ENCODE measurements at places on chromosomes 2 and 18.

- DNase-seq = no peak
Measured at GRCh38 chr18:60809937-60810336, 437.4 kb upstream of the MC4R start.

DNA sequence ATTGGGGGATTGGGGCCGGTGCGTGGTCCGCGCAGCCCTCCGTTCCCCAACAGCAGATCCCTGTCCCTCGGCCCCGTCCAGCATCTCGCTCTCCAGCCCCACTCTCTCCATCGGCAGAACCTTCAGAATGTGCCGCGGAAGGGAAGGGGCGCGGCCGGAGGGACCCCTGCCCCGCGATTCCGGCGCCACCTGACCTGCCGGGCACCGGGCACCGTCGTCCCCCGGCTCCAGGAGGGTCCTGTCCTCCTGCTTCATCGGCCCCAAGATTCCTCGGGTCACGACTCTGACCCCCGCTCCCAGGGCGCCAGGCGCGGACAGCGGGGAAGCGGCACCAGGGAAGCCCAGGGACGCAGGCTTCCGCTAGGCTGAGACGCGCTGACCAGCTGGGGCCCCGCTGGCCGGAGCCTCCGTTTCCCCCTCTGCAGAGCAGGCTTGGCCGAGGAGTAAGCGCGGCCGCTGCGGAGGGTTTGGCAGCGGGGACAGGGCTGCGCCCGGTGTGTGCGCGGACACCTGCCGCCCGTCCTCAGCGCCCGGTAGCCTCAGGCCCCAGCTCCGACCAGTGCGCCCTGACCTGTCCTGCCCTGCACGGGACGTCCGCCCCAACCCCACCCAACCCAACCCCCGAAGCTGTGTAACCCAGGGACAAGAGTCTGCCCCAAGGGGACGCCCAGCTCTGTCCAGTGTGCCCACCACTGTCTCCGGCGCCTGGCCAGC is 16.8 kb upstream of the BOK start:
- no peak for DNase-seq

GRCh38 chr2:60867848-60868247 is 13.5 kb upstream of the REL start:
- no peak for DNase-seq

GRCh38 chr18:24398540-24398939 is 916 bp upstream of the OSBPL1A start:
- no peak for DNase-seq

- no peak for DNase-seq
Measured at GRCh38 chr2:136168720-136169119, 50.8 kb upstream of the CXCR4 start.

DNA sequence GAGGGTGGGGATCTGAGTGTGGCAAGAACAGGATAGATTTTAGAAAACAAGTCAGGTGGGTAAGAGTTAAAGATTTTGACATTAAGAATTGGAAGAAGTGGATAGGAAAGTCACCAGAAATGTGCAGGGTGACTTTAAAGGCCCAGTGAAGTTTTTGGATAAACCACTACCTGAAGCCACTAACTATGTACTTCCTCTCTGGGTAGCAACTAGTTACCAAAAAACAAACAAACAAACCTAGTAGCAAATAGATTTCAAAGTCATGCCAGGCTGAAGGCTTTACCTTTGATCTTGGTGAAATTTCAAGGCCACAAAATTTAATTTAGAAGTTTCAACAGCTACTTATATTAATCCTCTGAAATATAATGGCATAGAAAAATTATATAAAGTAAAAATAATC is 42.5 kb downstream of the PSMA8 start:
- DNase-seq = no peak

- DNase-seq = no peak
Measured at GRCh38 chr2:110116033-110116710, 550 bp upstream of the MALL start.

GRCh38 chr18:37564711-37565100 is 892 bp downstream of the CELF4 start:
- DNase-seq = no peak

- peak; percentile 28 for DNase-seq
Measured at GRCh38 chr2:27765621-27766286, 5.8 kb upstream of the MRPL33 start.

DNA sequence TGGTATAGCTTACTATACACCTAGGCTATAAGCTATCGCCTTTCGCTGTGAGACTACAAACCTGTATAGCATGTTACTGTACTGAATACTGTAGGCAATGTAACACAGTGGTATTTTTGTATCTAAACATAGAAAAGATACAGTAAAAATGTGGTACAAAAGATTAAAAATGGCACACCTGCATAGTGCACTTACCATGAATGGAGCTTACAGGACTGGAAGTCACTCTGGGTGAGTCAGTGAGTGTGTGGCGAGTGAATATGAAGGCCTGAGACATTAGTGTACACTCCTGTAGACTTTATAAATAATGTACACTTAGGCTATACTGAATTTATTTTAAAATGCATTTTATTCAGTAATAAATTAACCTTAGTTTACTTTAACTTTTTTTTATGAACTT is 258.2 kb upstream of the SP5 start:
- no peak for DNase-seq

GRCh38 chr2:18167871-18168270 is 289.4 kb downstream of the KCNS3 start:
- no peak for DNase-seq

DNA sequence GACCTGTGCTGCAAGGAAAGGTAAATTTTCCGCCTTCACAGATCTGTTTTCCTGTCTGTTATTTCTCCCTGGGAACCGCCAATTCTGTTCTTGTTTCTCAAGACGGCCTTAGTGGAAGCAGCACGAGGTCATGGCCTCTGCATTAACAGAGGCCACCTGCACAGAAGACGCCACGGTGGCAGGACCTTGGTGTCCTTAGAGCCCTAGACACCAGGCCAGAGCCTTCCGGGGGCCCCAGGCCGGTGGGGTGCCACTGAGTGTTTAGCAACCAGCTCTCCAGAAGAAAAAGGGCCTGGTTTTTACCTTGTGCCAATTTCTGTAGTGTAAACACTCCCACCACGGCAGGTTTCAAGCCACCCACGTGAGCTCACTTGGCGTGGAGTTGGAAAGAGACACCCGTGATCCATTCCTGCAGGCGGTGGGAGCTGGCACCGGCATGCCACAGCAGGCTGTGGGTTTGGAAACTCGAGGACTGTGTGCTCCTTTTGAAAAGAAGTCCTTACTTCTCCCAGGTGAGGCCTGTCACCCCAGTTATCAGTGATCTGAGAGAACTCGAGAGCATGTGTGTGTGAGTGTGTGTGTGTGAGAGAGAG is 103.9 kb upstream of the HDAC4 start:
- no peak for DNase-seq

DNA sequence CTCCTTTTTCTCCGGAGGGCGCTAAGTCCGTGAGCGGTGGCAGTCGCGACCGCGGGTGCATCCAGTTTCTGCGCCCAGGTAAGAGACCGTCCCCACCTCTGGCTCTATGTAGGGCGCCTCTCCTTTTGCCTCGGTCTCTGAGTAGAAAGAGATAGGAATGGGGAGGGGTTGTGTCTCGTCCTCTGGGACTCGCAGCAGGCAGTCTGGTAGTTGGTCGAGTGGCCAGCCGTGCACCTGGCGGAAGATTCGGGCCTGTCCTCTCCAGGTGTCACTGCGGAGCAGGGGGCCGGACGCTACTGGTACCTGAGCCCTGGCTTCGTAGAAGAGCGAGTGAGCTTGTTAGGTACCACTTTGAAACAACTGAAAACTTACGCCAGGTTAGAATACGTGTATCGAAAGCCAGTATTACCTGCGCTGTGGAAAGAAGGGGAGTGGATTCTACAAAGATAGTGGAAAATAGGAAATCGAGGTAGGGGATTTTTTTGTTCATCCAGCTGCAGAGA is 403 bp downstream of the MAP2 start:
- no peak for DNase-seq

- no peak for DNase-seq
Measured at GRCh38 chr2:29117636-29118303, 2.6 kb downstream of the CLIP4 start.

- DNase-seq = no peak
Measured at GRCh38 chr2:168649562-168649961, 152.9 kb upstream of the NOSTRIN start.

DNA sequence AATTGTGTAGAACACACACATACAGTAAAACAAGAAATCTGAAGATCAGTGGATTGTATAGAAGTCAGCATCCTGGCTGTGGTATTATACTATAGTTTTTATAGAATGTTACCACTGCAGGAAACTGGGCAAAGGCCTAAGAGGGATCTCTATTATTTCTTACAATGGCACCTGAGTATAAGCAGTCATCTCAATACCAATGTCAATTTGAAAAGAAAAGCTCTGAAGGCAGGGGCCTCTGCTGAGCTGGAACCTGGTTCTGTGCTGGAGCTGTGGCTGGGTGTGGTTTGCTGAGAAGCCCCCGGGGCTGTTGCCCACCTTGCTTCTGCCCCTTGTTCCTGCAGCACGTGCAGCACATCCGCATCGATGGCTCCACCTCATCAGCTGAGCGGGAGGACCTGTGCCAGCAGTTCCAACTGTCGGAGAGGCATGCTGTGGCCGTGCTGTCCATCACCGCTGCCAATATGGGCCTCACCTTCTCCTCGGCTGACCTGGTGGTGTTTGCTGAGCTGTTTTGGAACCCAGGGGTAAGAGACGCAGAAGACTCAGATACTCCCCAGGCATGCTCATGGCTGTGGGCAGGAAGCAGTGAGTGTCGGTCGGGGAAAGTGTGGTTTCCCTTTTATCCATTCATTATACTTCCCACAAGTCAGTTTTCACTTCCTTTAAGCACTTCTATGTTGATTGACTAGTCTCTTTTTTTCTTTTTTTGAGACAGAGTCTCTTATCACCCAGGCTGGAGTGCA is 23.5 kb upstream of the RPL37A start:
- no peak for DNase-seq

GRCh38 chr18:51083398-51083797 is 53.4 kb downstream of the SMAD4 start:
- DNase-seq = no peak

GRCh38 chr2:95314964-95315611 is 17.9 kb downstream of the KCNIP3 start:
- no peak for DNase-seq

GRCh38 chr18:35553300-35553699 is 28.2 kb upstream of the GALNT1 start:
- DNase-seq = no peak

GRCh38 chr2:202410092-202410491 is 34.0 kb downstream of the BMPR2 start:
- no peak for DNase-seq

DNA sequence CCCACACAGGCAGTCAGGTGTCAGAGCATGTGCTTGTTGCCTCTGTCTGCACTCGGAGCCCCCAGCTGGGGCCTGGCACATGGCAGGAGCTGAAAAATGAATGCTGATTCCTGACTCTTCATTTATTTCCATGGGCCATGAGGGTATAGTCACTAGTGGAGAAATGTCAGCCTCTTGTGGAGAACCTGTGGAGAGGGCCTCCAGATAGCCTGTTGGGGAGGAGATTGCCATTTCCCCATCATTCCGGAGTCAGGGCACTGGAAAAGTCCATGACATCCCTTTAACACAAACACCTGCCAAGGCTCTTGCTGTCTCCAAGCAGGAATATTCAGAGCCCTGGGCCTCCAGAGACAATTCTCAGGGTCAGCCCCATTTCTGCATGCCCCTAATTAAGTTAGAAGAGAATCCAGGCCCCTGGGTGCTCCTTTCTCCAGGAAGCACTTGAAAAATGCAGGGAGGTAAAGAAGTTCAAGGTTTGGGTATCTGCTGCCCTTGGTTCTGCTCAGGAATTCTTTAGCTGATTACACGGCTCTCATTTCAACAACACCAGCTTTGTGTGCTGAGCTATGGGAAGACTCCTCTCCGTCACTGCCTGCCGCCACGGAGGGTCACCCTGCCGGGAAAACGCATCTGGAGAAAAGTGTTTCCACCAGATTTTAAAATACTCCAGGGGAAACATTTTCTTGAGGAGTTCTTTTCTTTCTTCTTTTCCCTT is 311.3 kb downstream of the MYCN start:
- no peak for DNase-seq

DNA sequence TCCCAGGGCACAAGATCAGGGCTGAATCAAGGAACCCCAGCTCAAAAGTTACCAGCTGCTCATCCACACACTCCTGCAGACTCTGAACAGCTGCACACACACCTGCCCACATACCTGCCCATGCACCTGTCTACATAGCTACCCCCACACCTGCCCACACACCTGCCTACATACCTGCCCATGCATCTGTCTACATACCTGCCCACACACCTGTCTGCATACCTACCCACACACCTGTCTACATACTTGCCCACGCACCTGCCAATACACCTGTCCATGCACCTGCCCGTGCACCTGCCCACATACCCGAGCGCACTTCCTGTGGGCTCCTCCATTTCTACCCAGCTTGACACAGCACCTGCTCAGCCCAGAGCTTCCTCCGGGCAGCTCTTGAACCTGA is 122.8 kb upstream of the AGAP1 start:
- no peak for DNase-seq

- DNase-seq = no peak
Measured at GRCh38 chr18:60446821-60447220, 74.2 kb upstream of the MC4R start.
